ENCODE measurements at places on chromosomes 7 and 10.

DNA sequence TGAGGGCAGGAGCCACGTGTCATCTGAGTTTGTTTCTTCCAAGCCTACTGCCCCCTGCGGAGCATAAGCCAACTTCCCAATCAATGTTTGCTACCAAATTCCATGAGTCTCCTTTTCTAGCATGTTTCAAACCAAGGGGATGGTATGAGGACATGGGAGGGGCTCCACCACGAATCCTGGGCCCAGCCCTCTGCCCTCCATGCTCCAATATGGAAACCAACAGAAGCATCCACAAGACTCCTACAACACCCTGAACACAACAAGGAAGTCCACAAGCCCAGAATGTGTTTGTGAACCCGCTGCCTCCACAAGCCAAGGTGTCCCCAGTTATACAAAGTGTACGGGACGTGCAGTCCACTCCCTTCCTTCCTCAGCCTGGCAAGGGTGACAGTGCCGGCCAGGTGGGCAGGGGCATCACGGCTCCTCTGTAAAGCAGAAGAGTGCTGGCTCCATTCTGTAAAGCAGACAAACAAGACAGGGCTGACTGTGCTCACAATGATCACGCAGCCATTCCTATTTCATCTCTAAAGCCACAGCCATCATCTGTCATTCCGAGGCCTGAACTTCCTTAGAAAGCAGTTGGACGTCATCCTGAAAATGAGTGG lies 466.1 kb downstream of the PTPRN2 start:
- DNase-seq, result no peak

DNA sequence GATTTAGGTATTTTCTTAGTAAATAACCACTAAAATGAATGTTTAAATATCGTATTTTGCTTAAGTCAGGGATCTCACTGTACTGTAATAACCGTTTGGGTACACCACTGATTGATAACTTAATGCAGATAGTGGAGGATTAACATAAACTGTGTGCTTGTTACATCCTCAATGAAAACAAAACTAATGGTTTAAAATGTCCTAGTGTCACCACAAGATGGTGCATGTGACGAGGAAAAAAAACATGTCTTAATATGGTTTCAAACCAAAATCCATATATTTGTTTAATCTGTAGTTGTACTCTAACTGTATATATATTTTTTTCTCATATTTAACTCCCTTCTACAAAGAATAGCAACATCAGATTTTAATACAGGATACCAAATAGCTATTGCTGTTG lies 19.2 kb downstream of the ARMC10 start:
- DNase-seq, result no peak

DNA sequence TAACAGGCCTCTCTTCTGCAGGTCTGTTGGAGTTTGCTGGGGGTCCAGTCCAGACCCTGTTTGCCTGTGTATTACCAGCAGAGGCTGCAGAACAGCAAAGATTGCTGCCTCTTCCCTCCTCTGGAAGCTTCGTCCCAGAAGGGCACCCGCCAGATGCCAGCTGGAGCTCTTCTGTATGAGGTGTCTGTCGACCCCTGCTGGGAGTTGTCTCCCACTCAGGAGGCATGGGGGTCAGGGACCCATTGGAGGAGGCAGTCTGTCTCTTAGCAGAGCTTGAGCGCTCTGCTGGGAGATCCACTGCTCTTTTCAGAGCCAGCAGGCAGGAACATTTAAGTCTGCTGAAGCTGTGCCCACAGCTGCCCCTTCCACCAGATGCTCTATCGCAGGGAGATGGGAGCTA lies 361.1 kb upstream of the NRP1 start:
- DNase-seq, result no peak

- no peak for DNase-seq
Measured at GRCh38 chr7:45140827-45141226, 16.8 kb upstream of the RAMP3 start.

GRCh38 chr7:1715671-1716074 lies 45.6 kb downstream of the ELFN1 start:
- DNase-seq, result no peak

GRCh38 chr7:135259702-135260101 lies 26.1 kb downstream of the STRA8 start:
- no peak for DNase-seq

GRCh38 chr7:3951316-3952055 lies 650.4 kb downstream of the SDK1 start:
- no peak for DNase-seq

GRCh38 chr10:93039110-93039509 lies 21.5 kb upstream of the CYP26C1 start:
- no peak for DNase-seq

DNA sequence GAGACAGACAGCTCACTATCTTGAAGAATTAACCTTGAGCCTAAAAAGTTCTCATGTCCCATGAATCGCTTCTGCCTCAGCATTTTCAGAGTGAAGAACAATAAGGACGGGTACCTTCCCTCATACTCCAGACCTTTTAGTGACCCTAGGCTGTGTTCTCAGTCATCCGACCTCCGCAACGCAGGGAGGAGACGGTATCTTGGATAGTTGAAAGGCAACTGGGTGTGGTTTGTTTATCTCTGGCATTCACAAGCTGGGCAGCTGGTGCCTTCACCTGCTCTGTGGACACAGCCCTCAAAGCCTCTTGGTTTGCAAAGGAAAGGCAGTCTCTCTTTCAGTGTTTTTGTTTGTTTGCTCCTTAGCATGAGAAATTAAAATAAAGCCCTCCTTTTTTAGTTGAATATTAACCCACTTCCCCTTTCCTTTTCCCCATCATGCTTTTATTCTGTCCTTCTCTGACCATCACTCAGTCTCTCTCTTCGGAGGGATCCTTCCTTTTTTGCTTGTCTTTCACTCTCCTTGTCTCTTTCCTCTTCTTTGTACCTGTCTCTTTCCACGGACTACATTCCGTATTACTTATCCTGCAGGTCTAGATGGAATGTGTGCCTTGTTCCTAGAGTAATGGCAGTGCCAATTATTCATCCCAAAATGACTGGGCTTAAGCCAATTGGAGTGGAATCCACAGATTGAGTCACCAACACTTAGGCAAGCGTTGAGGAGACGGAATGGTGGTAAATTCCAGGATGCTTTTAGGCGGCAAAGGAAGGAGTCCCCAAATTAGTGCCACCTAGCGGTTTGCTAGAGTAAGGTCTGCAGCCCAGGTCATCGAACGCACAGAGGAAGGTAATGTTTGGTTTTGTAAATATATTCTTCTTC lies 45.8 kb downstream of the PRR15 start:
- DNase-seq, result peak; percentile 55

DNA sequence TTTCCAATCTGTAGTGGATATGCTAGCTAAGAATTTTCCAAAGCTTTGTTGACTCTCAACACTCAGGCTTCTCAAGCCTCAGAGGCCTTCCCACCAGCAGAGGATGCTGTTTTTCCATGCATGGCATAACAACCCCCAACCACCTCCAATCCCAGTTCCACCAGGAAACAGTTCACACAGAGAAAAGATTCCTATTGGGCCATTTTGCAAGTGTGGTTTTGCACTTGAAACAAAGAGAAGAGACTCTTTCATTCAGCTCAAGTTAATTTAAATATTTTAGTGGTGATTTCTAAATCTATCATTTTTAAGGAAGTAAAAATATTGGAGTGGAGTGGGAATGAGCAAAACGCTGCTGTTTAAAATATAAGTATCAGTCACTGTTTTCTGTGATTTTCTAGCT lies 105.6 kb upstream of the COL1A2 start:
- peak; percentile 89 for DNase-seq

DNA sequence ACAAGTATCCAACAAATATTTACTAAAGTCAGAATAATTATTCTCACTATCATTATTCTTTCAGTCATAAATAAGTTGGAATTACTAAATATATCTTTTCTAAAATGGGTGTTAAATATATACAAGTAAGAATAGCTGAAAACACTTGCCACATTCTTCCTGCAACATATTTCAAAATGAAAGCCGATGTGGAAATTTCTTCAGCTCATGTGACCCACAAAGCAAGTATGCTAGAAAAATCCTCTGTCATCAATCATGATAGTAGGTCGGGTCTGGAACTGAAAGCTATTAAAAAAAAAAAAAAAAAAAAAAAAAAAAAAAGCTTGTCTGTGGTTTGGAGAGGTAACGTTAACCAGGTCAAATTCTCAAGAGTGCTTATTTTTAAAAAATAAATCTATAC lies 344.7 kb downstream of the NEBL start:
- peak; percentile 87 for DNase-seq

DNA sequence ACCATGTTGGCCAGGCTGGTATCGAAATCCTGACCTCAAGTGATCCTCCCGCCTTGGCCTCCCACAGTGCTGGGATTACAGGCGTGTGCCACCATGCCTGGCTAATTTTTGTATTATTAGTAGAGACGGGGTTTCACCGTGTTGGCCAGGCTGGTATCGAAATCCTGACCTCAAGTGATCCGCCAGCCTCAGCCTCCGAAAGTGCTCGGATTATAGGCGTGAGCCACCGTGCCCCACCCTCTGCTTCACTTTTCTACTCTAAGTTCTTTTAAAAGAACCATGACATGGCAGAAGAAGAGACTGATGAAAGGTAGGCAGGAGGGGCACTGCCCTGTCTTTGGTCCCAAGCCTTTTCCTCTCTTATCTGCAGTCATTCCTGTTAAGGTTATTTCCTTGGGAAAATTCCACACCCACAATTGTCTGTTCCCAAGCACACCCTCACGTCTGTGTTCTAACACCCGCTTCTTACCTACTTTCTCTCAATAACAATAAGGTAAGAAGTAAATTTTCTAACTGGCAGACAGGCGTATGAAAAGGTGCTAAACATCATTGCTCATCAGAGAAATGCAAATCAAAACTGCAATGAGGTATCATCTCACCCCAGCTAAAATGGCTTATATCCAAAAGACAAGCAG lies 291.7 kb downstream of the DPP6 start:
- no peak for DNase-seq

DNA sequence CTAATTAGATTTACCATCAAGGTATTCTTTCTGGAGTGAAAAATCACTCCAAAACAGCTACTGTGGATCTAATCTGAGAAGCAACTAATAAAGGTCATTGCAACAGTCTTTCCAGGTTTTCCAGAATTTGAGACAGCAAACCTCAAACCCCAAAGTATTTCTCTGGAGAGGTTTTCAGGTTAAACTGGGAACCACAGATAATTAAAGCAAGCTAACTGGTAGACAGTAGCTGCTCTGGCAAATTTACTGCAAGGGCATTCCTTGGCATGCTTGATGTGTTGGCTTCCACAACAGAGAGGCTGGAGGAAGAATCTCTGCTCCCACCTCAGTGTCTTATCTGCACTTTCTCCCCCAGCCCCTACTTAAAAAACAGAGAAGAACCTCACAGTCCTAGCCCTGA lies 140.0 kb upstream of the NRBF2 start:
- peak; percentile 9 for DNase-seq

- no peak for DNase-seq
Measured at GRCh38 chr10:123309731-123310130, 155.5 kb downstream of the BUB3 start.

DNA sequence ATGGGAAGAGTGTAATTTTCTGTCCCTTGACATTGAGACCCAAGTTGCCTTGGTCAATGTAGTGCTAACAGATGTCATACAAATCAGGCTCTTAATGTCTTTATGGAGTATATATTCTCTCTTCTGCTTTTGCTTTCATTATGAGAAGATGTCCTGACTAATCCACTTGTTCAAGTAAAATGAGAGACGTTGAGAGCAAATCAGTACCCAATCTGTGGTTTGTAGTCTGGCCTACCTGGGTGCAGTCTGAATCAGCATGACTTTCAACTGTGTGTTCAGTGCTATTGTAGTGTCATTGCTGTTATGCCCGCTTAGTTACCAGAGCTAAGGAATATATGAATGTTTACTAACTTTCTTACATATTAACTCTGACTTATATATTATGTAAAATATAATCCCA lies 612.4 kb downstream of the ANKRD7 start:
- DNase-seq, result no peak

- no peak for DNase-seq
Measured at GRCh38 chr7:293681-294439, 3.9 kb downstream of the FOXL3 start.

DNA sequence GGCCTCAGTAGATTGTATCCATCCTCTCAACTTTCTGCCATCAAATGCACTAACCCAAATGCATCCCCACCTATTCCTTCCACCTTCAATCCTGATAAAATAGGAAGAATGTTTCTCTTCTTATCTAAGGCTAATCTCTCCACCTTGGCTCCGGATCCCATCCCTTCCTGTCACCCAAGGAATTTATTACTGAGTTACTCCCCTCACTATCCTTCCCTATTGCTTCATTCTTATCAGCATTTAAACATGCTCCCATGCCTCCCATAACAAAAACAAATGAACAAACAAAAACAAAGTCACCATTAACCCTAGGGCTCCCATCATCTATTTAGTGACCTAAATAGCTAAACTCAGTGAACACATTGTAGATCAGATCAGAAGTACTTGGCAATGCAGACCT lies 25.3 kb downstream of the AASS start:
- DNase-seq, result peak; percentile 50

DNA sequence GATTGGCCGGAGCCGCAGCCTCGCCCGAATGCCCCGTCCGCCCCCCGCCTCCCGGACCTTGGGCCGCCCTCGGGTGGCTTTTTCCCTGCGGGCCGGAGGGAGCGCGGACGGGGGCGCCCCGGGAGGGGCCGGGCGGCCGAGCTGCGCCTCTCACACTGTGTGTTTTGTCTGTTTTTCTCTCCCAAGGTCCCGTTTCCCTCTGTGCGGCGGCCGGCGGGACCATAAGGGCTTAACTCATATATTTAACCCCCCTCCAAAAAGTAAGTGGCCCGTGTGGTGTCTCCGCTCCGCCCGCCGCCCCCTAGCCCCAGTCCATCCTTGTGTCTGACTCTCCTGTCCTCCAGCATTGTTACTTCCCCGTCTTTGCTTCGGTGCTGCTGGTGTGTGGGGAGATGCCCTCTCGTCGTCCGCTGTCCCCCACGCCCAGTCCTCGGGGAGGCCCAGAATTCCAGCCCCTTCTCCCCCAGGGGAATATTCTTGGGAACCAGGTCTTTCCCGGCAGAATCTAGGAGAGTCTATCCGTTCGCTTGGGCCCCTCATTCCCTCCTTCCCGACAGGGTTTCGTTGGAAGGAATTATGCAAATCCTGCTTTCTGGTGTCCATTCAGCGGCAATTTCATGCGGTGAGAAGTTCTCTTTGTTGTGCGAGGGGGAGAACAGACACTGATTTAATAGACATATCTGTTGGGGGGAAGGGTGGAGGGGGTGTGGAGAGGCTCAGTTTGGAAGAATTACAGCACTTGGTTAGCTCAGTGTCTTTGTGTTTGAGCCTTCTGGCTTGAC lies 1.3 kb downstream of the LCOR start:
- peak; percentile 54 for DNase-seq
